ENCODE measurements at places on chromosomes 3 and 15. TPM values are rescaled to one million over a fixed set of nuclear protein-coding genes. Genes with fewer than 3 reads are reported as not detected.

GUCA1C gene
- not detected for total RNA-seq

BTLA gene
- total RNA-seq, result not detected

SLC22A14 gene
- total RNA-seq, result 1.5 TPM

TTC23 gene
- 18.1 TPM for total RNA-seq

BFSP2 gene
- total RNA-seq, result not detected

TUSC7 gene
- not detected for total RNA-seq

B4GALT4 gene
- total RNA-seq, result 19.0 TPM

PCLAF gene
- total RNA-seq, result 4.8 TPM

RGMA gene
- 93.8 TPM for total RNA-seq

SEMA3F gene
- total RNA-seq, result 43.3 TPM

GPR176 gene
- total RNA-seq, result 28.3 TPM

PPARG gene
- 7.0 TPM for total RNA-seq

GABRA5 gene
- total RNA-seq, result 0.14 TPM

LRRN1 gene
- total RNA-seq, result 11.0 TPM

PLCH1 gene
- total RNA-seq, result 12.2 TPM

SNX1 gene
- total RNA-seq, result 110 TPM

PCOLCE2 gene
- total RNA-seq, result 14.2 TPM

TRPM1 gene
- total RNA-seq, result 5.5 TPM

FAM107A gene
- 54.5 TPM for total RNA-seq

CGNL1 gene
- total RNA-seq, result 49.0 TPM

P2RY1 gene
- total RNA-seq, result 14.3 TPM

RAB11A gene
- total RNA-seq, result 223 TPM

ST8SIA2 gene
- total RNA-seq, result 2.3 TPM

TMEM40 gene
- 1.9 TPM for total RNA-seq

ZCWPW2 gene
- total RNA-seq, result 1.7 TPM

RASGRF1 gene
- total RNA-seq, result 0.09 TPM

CCDC33 gene
- total RNA-seq, result not detected

SHF gene
- total RNA-seq, result 13.7 TPM

TPRG1 gene
- total RNA-seq, result 4.7 TPM

FEM1B gene
- total RNA-seq, result 46.0 TPM

FOXB1 gene
- total RNA-seq, result not detected

TICRR gene
- 0.55 TPM for total RNA-seq

NR1I2 gene
- total RNA-seq, result 0.85 TPM

IFT57 gene
- total RNA-seq, result 163 TPM

Measured in prostate gland (tissue), 2 donors.